Stimulated activated CD4-positive, alpha-beta T cell treated with anti-CD3 and anti-CD28 coated beads, Interleukin-12 subunit alpha, Interleukin-12 subunit beta, amount 100 ng/mL, for 4 hours (primary cell): ENCODE measurements at places on chromosomes 5 and 9.

- DNase-seq, result no peak
Measured at GRCh38 chr5:111557111-111557510, 44.8 kb upstream of the STARD4 start.

GRCh38 chr9:78040726-78041125 is 9.1 kb upstream of the GNAQ start:
- no peak for DNase-seq

GRCh38 chr5:153746440-153746839 is 256.0 kb downstream of the GRIA1 start:
- no peak for DNase-seq

- no peak for DNase-seq
Measured at GRCh38 chr9:130292106-130292505, 26.5 kb downstream of the HMCN2 start.

DNA sequence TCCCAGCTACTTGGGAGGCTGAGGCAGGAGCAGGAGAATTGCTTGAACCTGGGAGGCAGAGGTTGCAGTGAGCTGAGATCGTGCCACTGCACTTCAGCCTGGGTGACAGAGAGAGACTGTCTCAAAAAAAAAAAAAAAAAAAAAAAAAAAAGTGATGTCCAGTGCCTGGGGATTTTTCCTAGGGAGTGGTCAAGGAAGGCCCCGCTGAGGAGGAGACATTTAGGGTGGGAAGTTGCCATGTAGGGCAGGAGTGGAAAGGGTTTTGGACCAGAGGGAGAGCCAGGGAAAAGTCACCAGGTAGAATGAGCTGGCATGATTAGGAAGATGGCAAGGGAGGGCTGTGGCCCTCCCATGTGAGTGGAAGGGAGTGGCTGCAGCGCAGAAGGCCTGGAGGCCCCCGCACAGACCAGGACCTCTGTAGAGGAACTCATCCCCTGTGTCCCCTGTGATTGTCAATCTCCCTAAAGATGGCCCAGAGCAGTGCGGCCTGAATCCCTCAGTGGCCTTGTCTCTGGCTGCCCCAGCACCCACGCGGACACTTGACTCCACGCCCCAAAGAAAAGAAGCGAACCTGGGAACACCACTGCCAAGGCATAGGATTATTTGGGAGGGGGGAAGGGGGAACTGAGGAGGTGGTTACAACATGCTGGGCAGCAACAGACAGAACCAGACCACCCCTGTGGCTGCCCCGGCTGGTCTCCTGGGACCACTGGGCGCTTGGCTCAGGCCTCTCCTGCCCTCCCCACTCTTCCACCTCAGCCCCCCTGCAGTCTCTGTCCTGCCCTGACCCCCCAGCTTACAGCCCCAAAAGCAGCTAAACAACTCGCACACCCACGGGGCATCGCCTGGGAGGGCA is 2.6 kb upstream of the SQSTM1 start:
- DNase-seq, result no peak

- no peak for DNase-seq
Measured at GRCh38 chr5:107425541-107426031, 245.2 kb downstream of the EFNA5 start.

- no peak for DNase-seq
Measured at GRCh38 chr5:135538261-135538660, 2.5 kb upstream of the NEUROG1 start.

GRCh38 chr5:74608736-74609601 is 31.6 kb downstream of the ENC1 start:
- DNase-seq, result no peak

DNA sequence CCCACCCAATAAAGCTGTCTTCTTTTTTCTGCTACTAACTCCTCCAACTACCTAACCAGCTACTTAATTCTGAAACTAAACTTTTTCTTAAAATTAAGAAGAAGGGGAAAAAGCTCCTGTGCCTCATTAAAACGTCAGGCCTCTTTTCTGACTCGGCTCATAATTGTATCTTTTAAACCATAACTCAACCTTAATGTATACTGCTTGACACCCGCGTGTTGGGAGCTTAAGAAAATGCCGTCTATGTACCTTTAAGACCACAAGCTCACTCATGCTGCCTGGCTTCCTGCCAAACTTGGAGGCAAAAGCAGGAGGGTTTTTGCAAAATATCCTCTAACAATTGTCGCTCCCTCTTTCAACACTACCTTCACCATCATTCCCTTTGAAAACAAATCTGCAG is 5.0 kb downstream of the EBF1 start:
- no peak for DNase-seq

DNA sequence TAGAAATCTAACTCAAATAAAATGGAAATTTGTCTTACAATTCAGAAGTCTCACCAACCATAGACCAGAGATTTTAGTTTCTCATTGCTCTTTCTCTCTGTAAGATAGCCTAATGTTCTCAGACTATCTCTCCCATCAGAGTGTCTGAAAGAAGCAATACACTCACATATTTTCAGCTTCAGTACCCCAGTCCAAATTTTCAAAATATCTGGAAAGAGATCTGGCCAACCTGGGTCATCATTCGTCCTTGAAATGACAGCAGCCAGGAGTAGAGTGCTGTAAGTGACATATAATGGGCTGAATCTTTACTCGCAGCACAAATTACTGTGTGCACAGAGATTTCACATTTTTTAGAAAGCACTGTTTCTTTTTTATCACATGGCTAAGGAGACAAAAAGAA is 313.3 kb upstream of the PRR16 start:
- DNase-seq, result no peak

GRCh38 chr5:1801967-1802295 is 724 bp downstream of the NDUFS6 start:
- no peak for DNase-seq

GRCh38 chr5:135223891-135224625 is 175.0 kb downstream of the MACROH2A1 start:
- DNase-seq, result no peak

DNA sequence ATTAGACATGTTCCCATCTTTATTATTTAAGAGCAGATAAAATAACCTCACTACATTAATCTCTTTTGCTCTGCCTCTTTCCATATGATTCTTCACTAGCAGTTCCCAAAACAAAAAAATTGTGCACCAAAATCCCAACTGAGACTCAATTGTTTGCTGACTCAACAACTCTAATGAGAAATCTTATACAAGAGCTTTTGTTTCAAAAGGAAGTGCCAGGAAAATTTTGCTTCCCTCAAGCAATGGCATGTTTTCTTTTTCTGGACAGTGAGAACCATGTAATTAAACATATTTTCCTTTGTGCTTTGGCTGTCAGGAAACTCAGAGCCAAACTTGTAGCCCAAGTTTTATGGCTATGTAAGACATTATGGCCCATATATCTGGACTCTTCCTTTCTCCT is 62.0 kb downstream of the TMC1 start:
- DNase-seq, result no peak

DNA sequence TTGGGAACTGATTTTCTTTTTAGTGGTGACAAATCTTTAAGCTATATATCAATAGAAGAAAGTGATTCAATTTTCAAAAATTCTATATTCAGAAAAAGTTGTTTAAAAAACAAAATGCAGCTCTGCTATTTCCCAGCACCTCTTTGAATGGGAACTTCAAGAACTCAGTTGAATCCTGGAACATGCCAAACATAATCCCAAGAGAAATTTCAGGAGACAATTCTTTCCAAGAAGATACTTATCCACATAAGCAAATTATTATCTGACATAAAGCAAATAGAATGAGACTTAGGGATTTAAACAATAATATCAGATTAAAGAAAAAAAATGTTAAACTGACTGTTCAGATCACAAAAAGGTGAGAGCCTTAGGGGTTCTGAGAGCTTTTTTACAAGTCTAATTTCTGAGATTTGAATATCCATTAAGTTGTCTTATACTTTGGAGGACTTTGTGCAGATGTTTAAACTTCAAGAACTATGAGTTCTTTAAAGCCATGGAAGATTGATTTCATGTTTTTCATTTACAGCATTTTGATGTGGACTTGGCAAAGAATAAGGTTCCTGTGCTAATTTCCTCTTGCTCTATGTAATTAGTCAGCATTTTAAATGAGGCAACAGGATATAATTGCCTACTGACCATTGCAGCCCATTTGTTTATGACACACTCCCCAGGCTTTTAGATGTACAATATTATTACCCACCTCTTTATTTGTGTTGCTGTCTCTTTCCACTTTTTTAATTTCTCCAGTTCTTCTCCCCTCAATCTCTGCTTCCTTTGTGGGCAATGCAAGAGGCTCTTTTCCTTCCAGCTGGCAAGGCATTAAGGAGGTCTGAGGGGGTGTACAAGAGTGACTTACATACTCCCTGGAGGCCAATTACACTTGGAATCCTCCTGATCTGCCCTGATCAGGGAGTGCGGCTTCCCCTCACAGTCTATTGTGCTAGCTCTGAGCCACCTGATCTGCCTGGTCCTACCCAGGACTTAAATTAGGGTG is 419.1 kb downstream of the NR2F1-AS1 start:
- DNase-seq, result no peak

DNA sequence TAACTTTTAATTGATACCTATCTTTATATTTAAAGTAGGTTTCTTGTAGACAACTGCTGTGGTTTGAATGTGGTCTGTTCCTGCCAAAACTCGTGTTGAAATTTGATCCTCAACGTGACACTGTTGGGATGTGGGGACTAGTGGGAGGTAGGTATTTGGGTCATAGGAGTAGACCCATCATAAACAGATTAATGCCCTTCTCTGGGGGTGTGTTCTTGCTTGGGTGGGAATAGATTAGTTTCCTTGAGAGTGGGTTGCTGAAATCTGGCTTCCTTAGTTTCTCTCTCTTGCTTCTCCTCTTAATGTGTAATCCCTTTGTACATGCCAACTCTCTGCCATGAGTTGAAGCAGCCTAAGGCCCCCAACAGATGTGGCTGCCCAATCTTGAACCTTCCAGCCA is 34.6 kb upstream of the IPPK start:
- no peak for DNase-seq

DNA sequence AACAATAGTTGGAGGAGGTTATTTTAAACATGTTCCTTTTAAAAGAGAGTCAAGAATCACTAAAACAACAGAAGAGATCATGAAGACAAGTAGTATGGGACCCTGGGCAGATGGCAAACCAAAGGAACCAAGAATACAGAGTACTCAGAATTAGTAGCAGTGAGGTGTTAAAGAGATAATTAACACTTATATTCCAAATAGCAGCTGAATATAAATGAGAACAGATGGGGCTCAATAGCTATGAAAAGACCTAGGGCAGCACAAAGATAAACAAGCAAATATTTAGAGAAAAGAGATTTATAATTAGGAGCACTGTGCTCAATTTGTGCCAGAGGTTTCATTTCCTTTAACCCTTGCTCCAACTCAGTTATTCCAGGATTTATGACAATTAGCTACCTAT is 159.1 kb downstream of the FAM114A2 start:
- DNase-seq, result no peak

DNA sequence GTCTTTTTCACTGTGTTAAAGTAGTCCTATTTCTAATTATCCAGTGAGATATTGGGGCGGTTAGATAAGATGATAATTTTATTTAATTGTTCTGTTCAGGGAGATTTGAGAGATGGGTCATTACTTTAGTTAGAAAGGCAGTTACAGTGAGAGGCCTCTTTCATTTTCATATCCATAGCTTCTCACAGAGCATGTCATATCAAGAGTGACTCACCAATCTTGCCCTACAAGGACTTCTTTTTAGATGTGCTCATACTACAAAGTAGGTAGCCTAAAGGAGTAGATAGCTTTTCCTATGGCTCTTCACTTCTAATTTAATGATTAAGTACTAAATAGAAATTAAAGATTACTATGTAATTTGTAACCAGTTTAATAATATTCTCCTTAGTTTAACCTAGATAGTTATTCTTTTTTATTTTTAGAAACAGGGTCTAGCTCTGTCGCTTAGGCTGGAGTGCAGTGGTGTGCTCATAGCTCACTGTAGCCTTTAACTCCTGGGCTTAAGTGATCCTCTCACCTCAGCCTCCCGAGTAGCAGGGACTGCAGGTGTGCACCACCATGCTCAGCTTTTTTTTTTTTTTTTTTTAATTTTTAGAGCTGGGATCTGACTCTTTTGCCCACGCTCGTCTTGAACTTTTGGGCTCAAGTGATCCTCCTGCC is 71.0 kb downstream of the FER start:
- no peak for DNase-seq

- no peak for DNase-seq
Measured at GRCh38 chr9:32589083-32589723, 16.2 kb upstream of the NDUFB6 start.

DNA sequence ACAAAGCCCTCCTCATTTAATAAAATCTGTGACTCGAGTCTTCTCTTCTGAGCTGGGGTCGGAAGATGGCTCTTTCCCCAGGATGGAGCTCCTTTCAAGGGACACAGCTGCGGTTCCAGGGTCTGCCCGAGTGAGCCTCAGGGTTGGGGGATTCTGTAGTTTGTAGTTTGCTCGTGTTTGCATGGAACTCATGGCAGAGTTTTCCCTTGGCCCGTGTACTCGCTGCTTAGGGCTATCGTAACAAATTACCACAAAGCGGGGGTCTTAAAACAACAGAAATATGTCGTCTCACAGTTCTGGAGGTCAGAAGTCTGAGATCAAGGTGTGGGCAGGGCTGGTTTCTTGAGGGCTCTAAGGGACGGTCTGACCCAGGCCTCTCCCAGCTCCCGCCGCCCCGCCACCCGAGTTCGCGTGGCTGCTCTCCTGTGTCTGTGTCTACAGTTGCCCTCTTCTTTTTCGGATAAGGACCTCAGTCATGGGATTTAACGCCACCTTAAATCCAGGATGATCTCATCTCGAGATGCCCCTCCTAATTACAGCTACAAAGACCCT is 13.9 kb upstream of the LPCAT1 start:
- no peak for DNase-seq

- no peak for DNase-seq
Measured at GRCh38 chr5:142143878-142144277, 35.3 kb downstream of the NDFIP1 start.
